ENCODE measurements at places on chromosomes 13 and 19.
A peak's percentile ranks its signal among the peaks of the same experiment; 100 is the strongest.

GRCh38 chr19:12840091-12841079 lies 2.1 kb downstream of the MAST1 start:
- peak; percentile 85 for DNase-seq

DNA sequence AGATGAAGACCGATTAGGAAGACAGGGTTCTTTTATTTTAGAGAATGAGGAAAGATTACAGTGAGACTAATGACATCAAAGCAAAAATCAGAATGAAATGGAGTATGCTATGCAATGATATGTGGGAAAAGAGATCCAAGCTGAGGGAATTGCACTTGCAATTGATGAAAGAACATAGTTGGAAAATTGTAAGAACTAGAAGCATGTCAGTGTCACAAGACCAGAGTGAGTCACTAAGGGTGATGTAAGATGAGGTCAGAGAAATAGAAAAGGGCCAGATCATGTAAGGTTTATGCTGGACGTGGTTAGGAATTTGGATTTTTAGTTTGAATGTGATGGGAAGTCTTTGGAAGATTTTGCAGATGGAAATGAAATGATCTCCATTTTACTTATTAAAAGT lies 1937.3 kb downstream of the OLFM4 start:
- DNase-seq = no peak

DNA sequence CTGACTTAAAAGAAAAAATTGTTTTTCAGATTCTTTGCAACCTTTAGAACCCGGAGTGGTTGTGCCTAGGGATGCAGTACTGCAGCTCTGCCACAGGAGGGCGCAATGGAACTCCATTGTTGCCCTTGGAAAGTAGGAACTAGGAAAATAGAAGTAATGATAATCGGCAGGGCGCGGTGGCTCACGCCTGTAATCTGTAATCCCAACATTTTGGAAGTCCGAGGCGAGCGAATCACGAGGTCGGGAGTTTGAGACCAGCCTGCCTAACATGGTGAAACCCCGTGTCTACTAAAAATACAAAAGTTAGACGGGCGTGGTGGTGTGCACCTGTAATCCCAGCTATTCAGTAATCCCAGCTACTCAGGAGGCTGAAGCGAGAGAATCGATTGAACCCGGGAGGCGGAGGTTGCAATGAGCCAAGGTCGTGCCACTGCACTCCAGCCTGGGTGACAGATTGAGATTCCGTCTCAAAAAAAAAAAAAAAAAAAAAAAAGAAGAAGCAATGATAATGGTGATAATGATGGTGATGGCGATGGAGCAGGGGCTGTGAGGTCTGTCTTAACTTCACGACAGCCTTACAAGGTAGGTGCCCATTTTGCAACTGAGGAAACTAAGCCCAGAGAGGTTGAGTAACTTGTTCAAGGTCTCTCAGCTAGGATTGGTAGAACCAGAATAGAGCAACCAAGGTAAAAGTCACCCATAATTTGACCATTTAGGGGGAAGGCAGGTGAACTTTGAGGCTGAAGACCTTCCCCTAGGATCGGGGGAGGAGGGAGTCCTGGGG lies 5.5 kb upstream of the ADAMTS10 start:
- peak; percentile 64 for DNase-seq

- no peak for DNase-seq
Observed at GRCh38 chr13:30043631-30043925, 193.2 kb upstream of the UBL3 start.

DNA sequence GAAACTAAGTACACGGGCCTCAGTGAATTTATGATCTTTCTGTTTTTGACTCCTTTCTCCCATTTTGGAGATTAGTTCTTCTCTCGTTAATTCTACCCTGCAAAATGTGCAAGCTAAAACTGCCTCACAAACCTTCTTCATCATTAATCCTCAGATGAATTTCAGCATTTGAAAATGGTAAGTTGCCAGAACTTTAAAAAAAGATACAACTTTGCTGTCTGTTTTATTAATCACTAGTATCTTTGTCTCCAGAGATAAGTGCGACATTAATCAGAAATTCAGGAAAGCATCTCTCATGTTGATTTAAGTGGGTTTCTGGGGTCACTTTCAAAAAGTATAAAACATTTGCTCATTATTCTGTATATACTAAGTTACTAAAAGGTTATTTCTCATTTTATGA lies 227.0 kb upstream of the RXFP2 start:
- no peak for DNase-seq

DNA sequence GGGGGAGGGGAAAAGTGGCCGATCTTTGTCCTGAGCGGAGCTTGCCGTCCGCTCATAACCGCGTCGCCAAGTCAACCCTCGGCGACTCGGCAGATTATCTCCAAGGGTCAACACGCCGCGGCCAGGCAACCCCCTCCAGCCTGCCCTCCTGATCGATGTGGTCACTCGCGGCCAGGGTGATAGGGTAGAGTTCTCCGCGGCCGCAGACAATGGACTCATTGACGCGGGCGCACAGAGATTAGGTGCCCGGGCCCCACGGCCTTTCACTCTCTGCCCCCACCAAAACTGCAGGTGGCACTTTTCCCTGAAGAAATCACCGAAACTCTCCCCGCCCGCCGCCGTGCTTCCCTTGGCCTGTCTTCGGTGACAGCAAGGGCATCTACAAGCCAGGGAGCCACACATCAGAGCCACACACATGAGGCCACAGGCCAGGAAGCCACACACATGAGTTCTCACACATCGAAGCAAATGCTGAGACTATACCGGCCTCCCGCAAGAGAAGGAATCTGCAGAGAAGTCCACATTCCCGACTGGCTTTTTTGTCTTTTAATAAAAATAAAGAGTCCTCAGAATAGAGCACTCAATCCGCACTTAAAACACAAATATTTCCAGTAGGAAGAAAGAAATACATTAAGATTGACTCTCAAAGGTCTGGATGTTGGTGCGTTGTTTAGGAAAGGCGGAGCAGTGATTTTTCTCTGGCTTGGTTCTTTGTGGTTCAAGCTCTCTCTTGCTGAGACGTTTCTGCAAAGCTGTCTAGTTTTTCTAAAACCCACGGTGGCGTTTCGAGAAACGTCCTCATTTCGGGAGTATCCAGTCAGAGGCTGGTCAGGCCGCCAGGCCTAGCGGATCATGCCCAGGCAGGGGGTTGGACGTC lies 1.5 kb upstream of the PDX1 start:
- DNase-seq = no peak

DNA sequence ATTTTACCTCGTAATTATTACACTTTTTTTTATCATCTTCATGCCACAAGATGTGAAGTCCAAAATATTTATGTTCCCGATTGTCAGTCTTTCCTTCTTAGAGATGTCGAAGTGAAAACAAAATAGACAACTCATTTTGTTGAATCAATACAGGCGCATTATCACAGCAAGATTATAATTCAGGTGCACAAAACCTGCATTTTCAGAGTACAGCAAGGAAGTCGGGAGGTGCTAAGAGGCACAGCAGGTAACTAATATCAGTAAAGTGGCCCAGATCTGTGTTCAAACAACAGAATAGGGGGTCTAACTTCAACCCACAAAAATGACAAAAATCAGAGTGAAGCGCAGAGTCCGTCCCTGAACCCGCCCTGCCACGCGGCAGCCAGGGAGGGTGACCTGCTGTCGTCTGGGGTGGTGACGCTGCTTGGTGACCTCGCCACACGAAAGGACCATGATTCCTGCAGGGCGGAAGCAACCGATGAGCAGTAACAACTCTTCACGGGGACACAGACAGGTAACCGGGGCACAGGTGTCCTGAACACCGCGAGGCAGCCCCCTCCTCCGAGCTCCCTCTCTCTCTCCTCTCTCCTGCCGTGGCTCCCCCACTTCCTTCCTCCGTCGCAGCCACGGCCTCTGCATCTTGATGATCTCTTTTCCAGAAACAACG lies 50.9 kb upstream of the SPACA7 start:
- no peak for DNase-seq

DNA sequence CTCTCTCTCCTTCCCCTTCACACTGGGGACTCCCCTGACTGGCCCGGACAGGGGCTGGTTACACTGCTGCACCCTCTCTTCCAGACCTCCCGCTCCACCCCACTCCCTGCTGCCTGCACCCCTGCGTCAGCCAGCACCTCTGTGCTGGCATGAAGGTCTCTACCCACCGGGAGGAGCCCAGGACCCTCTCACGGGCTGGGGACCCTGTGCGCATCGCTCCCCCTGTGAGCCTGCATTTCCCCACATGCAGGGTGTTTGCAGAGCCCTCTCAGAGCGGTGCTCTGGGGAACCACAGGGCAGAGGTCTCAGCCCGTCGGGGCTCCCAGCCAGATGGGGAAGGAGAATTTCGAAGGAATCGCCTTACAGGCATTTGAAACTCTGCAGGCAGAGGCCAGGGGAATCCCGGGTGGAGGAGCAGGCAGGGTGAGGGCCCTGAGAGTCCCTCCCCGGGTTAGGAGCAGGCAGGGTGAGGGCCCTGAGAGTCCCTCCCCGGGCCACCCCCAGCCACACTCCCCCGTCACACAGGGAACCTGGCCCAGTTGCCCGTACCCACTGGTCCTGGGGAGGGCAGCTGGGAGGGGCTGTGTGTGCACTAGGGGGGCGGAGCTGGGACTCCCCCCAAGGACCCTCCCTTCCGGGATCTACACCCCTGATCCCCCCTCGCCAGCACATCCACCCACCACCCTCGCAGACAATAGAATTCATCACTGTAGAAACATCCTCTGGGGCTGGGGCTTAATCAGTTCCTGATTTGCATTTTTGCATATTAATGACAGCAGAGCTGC lies 16.3 kb upstream of the TCF3 start:
- peak; percentile 60 for DNase-seq

- no peak for DNase-seq
Observed at GRCh38 chr13:51218626-51219025, 3.6 kb upstream of the FAM124A start.

- DNase-seq = peak; percentile 6
Observed at GRCh38 chr13:77853703-77854102, 64.9 kb downstream of the EDNRB start.

DNA sequence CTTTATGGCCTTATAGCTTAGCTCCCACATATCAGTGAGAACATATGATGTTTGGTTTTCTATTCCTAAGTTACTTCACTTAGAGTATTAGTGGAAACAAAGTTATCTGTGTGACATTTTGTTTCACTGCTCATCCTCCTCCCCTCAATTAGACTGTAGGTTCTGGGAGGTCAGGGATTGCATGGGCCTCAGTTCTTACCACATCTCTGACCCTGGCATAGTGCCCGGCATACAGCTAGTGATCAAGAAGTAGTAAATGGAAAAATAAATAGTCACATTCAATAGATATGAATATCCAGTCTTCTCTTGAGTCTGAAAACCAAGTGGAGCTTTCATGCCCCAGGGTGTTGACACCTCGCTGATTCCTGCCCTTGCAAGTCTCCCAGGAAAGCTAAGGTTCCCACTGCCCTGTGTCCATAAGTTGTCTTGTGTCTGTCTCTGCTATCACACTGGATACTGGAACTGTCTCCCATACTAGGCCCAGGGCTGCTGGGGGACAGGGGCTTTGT lies 249.5 kb upstream of the TSHZ3 start:
- DNase-seq = no peak

GRCh38 chr13:109792416-109793059 lies 6.2 kb upstream of the IRS2 start:
- DNase-seq = no peak

DNA sequence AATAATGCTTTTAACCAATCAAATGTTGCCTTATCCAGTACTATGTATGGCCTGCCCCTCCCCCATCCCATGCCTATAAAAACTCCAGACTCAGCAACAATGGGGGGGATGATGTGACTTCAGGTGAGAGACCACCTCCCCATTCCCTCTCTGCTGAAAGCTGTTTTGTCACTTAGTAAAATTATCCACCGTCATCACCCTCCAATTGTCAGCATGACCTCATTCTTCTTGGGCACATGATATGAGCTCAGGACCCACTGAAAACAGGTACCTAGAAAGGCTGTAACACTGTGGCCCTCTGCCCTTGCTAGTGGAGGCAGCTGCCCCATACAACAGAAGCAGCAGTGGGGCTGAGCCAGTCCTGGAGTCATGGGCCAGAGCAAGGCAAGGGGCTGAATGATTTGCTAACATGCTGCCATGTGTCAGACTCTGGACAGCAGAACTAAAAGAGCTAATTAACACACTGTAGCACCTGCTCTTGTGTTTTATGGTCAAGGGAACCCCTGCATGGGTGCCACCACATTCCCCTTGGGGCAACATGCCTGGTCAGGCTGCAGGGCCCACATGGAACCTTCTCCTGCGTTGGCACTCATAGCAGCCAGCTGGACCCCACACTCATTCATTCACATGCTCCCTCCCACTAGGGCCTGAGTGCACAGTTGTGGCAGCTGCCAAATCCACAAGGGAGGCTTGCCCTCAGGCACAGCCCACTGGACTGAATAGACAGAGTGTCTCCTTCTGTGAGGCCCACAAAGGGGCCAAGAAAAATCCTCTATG lies 722.2 kb upstream of the PCDH20 start:
- no peak for DNase-seq

DNA sequence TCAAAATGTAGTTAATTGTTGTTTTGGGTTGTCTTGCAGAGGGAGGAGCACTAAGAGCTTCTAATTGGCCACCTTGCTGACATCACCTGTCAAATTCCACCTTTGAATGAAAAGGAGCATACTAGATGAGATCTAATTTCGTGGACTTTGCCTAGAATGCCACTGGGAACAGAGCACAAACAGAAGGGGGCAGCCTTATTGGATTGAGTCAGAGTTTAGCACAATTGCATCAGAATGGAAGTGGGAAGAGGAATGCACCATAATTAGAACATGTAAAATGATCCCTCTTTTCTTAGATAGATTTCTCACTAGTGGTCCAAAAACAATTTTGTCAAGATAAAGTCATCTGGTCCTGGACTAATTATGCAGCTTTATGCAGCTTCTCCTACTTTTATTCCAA lies 1552.2 kb downstream of the PCDH9 start:
- DNase-seq = no peak

DNA sequence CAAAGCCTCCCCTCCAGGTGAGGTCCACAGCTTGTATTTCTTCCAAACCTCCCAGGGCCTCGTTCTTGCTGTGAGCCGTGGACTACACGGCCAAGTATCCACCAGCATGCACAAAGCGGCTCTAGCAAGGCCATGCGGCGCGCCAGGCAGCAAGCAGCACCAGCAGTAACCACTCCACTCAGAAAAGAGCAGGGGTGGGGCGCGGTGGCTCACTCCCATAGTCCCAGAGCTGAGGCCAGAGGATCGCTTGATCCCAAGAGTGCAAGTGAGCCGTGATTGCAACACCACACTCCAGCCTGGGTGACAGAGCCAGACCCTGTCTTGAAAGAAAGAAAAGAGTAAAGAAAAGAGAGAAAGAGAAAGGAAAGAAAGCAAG lies 4.7 kb downstream of the CCDC8 start:
- DNase-seq = peak; percentile 54

DNA sequence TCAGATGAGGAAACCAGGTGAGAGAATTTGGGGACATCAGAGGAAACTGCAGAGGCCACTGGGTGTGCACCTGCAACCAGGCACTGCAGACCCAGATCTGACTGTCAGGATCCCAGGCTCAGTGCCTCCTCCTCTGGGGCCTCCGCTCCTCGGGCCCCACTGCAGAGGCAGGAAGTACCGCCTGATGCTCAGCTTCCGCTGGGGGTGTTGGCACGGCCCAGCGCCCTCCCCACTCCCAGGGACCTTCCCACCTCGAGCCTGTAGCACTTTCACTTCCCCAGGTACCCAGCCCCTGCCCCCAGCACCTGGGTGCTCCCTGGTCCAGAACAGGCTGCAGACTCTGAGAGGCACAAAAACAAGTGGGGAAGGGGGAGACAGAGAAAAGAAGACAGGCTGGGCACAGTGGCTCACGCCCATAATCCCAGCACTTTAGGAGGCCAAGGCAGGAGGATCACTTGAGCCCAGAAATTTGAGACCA lies 1.4 kb upstream of the CD37 start:
- DNase-seq = no peak

Data from WERI-Rb-1 (cell line).